ENCODE measurements at places on chromosomes 5 and 9. TPM values are rescaled to one million over a fixed set of nuclear protein-coding genes. Genes with fewer than 3 reads are reported as not detected.

Gene PCDHGB3
- total RNA-seq = 1.7 TPM

Gene PCDHGA9
- 3.8 TPM for total RNA-seq

Gene BNC2
- 24.0 TPM for total RNA-seq

Gene DROSHA
- total RNA-seq = 45.4 TPM

Gene FAM169A
- total RNA-seq = 0.62 TPM

Gene SPINK7
- not detected for total RNA-seq

Gene PPP2R2B
- 3.5 TPM for total RNA-seq

Gene FAM153A
- 0.31 TPM for total RNA-seq

Measured in muscle of leg (tissue), 16 donors.